Mesenchymal stem cell (in vitro differentiated cells and primary cell): ENCODE measurements at places on chromosomes 12 and 14.

GRCh38 chr12:51836041-51836826 is 12.3 kb downstream of the FIGNL2 start:
- DNase-seq: no peak

DNA sequence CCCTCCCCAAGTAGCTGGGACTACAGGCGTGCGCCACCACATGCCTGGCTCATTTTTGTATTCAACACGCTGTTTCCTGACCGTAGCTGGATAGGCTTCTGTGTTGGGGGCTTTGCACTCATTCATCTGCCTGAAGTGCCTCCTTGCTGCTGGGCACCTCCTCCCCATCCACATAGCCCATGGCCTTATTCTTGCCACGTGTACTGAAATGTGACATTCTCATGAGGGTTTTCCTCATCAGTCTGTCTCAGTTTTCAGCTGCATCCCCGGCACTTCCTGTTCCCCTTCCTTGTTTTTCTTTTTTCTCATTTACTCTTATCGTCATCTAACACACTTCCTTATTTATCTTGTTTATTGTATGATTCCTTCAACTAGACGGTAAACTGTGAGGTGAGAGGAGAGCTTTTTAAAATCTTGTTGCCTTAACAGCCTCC is 36.6 kb downstream of the RCOR1 start:
- no peak for DNase-seq

- no peak for DNase-seq
Observed at GRCh38 chr14:103593577-103593976, 30.8 kb downstream of the COA8 start.

- DNase-seq: no peak
Observed at GRCh38 chr14:93023802-93024434, 91.8 kb downstream of the ITPK1 start.

GRCh38 chr12:130975116-130975515 is 21.4 kb downstream of the ADGRD1 start:
- DNase-seq: no peak

GRCh38 chr12:53211476-53212381 is 4.7 kb upstream of the ITGB7 start:
- no peak for DNase-seq

GRCh38 chr12:43540470-43540869 is 11.5 kb downstream of the ADAMTS20 start:
- DNase-seq: no peak

GRCh38 chr14:90758959-90759358 is 57.3 kb downstream of the TTC7B start:
- peak; percentile 8 for DNase-seq

DNA sequence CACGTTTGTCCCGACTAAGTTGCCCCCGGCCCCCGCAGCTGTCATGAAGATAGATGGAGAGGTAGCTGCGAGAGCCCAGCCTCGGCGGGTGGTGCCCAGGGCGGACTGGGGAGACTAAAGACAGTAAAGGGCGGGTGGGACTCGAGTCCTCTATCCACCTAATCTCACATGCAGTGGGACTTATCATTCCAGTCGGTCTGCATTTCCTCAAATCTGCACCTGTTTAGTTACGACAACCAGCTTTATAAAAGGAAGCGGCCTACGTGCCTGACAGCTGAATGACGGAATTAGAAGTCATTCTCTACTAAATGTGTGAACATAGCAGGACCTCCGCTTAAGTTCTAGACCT is 109.8 kb upstream of the EGLN3 start:
- DNase-seq: no peak

- peak; percentile 99 for DNase-seq
Observed at GRCh38 chr12:51886021-51886710, 1.7 kb upstream of the ANKRD33 start.

GRCh38 chr12:15179672-15180071 is 41.5 kb downstream of the RERG start:
- no peak for DNase-seq

- no peak for DNase-seq
Observed at GRCh38 chr12:75917715-75918114, 113.9 kb downstream of the PHLDA1 start.

DNA sequence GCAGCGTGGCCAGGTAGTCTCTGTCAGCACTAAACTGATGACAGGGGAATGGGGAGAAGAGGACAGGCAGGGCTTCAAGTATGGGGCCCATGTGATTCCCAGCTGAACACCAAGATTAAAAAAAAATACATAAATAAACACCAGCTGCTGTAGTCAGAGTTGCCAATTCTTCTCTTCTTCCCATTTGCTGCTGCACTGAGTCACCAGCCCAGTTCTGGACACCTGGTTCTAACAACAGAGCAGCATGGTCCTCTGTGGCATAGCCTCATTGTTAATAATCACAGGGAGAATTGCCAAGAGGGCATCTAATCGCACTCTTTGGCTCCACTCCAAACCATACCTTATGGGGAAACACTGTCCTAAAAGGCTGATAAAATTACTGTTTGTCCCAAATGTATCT is 15.1 kb downstream of the PPM1H start:
- no peak for DNase-seq

DNA sequence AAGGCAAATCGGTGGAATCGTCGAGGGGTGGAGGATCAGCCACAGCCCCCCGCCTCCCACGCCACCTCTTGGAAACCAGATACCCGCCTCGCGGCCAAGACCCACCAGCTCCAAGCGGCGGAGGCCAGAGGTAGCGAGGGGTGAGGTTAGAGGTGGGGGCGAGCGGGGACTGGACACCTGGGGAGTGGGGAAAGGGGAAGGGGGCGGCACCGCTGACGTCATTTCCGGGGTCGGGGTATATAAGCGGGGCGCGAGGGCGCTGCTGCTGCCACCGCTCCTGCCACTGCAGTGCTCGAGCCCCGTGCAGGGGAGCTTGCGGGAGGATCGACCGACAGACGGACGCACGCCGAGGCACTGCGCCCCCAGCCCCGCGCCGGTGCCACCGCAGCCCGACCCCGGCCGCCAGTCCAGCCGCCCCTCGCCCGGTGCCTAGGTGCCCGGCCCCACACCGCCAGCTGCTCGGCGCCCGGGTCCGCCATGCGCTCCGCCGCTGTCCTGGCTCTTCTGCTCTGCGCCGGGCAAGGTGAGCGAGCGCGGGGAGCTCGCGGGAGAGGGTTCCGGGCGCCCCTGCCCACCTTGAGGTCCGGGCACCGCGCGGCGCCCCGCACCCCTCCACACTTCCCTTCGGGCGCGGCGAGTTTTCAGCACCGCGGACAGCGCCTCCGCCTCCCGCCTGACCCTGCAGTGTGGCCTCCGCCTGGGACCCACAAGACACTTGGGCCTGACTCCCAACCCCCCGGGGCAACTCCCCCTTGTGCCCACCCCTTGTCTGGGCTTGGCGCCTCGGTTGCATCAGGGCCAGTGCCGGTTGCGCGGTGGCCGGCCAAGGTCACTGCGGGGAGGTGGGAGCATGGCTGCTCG is at the start of gene CHGA:
Gene CHGA, plus strand, starts transcription at position 268 of the 861 bp plus-strand sequence. Its CDS starts 210 bp downstream, at position 478.
- DNase-seq: peak; percentile 44

DNA sequence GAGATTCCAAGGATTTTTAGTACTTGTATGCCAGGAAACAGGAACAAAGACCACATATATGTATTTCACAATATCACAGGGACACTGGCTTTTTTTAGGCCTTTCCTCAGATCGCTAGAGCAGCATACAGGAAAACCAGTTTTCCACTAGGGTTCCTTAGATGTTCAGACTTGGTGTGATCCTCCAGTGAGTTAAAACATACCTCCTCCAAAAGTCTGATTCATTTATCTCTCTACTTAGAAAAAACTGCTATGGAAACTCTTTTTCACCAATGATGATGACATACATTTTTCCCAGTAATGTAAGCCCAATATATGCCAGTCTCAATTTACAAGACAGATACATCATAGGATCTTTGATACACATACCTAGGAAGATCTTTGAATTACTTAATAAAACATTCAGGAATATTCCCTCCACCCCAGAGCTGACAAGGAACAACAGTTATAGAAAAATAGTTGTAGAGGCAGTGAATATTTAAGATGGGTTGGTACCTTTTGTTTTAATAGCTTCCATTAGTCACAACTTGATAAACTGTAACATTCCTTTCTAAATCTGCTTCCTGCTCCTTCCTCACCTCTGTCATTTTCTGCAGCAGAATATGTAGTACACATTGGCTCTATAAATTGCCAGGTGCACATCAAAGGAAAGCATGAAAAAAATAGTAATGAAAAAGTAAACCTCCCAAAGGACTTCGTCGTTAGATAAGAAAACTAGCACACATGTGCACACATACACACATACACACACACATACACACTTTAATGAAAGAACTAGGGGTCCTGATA is 27.5 kb downstream of the BCAT1 start:
- DNase-seq: peak; percentile 72

- DNase-seq: no peak
Observed at GRCh38 chr12:71141378-71141926, 16.3 kb downstream of the TSPAN8 start.

- DNase-seq: no peak
Observed at GRCh38 chr12:129127211-129127610, 273.9 kb downstream of the GLT1D1 start.

- DNase-seq: no peak
Observed at GRCh38 chr12:14325716-14326343, 39.7 kb upstream of the ATF7IP start.

GRCh38 chr14:54211551-54212308 is 185.1 kb upstream of the CDKN3 start:
- peak; percentile 81 for DNase-seq

GRCh38 chr12:62267480-62267879 is 7.3 kb downstream of the USP15 start:
- DNase-seq: no peak

DNA sequence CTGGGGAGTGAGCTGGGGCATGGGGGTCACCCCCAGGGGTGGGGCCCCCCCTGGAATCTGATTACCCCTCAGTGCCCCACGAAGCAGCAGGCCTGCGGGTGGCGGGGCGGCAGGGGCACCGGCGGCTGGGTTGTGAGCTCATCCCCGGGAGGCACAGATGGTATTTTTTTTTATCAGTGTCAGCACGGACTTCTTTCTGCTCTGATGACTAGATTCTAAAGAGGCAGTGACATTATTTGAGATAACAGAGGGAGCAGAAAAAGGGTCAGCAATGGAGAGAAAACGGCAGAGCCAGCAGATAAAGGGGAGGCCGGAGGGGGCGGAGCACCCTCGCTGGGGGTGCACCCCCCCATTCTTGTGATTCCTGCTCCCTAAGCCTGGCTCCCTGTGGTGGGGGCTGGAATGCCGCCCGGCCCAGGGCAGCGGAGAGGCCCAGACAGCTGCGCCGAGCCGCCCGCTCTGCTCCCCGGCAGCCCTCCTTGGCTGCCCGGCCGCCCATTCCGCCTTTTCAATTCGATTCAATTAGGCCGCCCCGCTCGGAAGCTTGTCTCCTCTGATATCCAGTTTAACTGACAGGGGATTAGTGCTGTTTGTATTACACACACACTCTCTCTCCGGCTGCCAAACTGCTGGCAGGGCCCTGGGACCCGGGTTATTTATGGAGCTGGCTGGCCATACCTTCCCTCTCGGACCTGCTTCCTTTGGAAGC is 32.9 kb downstream of the MVK start:
- peak; percentile 11 for DNase-seq

DNA sequence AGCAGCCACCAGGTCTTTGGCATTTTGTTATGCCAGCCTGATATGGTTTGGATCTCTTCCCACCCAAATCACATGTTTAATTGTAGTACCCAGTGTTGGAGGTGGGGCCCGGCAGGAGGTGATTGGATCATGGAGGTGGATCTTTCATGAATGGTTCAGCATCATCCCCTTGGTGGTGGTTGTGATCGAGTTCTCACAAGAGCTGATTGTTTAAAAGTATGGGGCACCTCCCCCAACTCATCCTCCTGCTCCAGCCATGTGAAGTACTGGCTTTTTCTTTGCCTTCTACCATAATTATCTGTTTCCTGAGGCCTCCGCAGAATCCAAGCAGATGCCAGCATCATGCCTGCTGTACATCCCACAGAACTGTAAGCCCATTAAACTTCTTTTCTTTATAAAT is 12.8 kb upstream of the PRKD1 start:
- DNase-seq: no peak

GRCh38 chr14:81805785-81806184 is 272.1 kb upstream of the SEL1L start:
- DNase-seq: no peak

DNA sequence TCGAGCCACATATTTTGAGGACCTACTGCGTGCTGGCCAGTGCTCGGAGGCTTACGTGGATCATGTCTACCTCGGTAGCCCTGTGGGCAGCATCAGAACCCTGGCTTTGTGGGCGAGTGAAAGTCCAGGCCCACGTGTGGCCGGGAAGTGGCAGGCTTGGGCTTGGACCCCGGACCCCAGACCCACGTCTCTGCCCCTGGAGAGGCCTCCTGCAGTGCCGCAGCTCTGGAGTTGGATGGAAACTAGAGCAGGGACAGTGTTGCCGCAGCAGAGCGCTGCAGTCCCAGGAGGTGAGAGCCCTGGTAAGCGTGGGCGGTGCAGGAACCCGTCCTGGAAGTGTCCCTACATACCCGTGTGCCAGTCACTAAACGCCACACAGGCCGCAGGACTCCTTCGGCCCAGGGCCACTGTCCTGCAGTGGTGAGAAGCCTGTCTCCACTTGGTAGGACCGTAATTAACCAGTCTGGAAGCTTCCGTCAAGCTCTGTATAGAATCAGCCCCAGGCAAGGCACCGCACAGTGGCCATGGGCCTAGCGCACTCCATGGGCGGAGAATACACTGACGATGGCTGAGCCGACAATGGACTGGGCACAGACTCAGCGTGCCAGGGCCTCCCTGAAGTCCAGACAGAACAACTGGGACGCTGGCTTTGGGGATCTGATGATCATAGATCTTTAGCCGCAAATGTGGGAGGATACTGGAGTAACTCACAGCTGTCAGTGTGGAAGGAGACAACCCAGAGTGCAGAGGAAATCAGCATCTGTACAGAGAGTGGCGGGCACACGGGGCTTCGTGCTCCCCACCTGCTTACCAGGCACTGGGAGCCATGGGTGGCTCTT is 219.5 kb downstream of the KIF26A start:
- DNase-seq: no peak

DNA sequence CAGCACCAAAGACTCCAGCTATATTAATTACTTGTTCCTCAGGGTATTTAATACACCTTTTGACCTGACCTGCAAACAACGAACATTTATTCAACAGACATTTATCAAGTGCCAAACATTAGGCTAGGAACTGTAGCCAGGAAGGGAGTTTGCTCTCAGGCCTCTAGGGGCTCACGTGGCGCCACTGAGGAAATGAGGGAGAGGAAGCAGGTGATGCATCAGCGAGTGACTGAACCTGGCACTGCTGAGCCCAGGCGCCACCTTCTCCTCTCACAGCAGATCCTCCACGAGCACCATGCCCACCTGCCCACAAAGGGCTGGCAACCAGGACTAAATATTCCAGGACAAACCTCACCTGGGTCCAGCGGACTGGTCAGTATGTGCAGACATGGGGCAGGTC is 50.2 kb downstream of the SETD3 start:
- peak; percentile 15 for DNase-seq

DNA sequence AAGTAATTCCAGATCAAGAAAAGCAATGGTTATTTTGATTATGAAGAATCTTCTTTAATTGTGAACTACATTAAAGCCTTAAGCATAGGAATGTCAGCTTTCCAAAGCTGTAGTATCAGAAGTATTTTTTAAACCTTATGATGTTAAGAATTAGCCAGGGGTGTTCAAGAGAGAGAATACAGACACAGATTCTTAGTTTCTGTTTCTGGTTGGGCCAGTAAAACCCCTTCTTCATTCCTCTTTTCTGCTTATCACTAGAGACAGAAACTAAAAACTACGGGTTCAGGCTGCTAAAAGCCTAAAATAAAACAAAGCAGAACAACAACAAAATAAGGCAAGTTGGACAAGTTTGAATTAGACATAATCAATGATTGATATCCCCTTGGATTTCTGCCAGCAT is 38.2 kb downstream of the IFT43 start:
- DNase-seq: no peak
